ENCODE measurements at places on chromosomes 11 and 22. TPM values are rescaled to one million over a fixed set of nuclear protein-coding genes. Genes with fewer than 3 reads are reported as not detected.

DNA sequence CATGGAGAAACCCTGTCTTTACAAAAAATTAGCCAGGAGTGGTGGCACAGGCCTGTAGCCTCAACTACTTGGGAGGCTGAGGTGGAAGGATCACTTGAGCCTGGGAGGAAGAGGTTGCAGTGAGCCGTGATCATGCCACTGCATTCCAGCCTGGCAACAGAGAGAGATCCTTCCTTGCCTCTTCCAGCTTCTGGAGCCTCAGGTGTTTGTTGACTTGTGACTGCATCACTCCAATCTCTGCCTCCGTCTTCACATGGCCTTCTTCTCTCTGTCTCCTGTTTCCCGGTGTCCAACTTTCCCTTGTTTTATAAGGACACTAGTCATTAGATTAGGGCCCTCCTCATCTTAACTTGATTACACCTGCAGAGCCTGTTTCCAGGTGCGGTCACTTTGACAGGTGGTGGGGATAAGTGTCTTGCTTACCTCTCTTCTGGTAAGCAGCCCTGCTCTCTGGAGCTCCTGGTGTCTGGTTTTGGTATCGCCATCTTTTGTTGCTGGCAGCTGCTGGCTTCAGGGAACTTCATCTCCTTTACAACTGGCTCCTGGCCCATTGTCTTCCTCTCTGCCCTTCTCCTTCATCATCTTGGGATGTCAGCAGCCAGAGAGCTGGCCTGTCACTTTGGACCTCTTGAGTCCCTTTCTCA is 8.2 kb upstream of the USP2 start:
- H3K27me3 ChIP-seq, result no peaks in the 10 kb centered on the region
- H3K4me1 ChIP-seq, result no peaks in the 10 kb centered on the region
- DNase-seq, result no peak
- no peak overlapping the region for H3K4me3 ChIP-seq
- no peak overlapping the region for H3K27ac ChIP-seq

GRCh38 chr11:267491-267994 is 10.7 kb upstream of the NLRP6 start:
- DNase-seq, result no peak
- H3K27me3 ChIP-seq, result no peaks in the 10 kb centered on the region
- H3K27ac ChIP-seq, result peak overlapping the region; percentile 51
- peaks cover 14% of the 10 kb centered on the region for H3K4me1 ChIP-seq
- H3K36me3 ChIP-seq, result no peaks in the 10 kb centered on the region

DNA sequence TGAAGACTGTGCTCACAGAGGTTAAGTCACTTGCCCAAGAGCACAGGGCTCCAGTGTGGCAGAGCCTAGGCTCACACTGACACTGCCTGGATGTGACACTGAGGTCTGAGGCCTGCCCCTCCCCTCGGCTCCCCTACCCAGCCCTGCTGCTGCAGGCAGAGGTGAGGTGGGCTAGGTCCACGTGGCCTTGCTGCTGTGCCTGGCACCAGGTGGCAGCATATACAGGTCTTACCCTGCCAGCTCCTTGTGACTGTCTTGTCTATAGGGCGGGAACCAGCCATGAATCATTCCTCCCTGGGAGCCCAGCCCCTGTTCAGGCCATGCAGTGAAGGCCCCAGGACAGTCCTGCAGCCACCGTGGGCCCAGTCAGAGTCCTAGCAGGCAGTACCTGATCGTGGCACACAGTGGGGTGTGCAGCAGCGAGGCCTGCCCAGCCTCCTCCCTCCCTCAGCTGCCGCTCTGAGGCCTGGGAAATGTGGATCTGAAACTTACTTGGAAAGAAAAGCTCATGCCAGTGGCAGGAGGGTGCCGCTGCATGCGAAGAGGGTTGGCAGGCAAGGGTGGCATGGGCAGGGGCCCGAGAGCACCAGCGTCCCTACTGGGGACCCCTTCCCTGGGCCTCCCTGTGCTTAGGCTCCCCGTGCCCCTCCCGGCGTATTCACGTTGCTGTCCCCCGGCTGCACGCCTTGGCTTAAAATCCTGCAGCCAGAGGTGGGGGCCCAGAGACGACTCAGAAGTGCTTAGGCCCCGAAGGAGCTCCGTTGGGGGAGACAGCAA is 1.2 kb upstream of the CERK start:
- H3K36me3 ChIP-seq, result no peaks in the 10 kb centered on the region
- peak overlapping the region; percentile 76 for H3K27ac ChIP-seq
- no peaks in the 10 kb centered on the region for H3K27me3 ChIP-seq
- peak overlapping the region; percentile 67 for H3K4me3 ChIP-seq
- peak; percentile 47 for DNase-seq

Gene OR6T1
- total RNA-seq, result not detected

Gene C22orf39
- 20.5 TPM for total RNA-seq

Gene FGF19
- not detected for total RNA-seq

Gene XKR3
- not detected for total RNA-seq

Measured in Panc1 (cell line).